ENCODE measurements at places on chromosomes 5 and 9. TPM values are rescaled to one million over a fixed set of nuclear protein-coding genes. Genes with fewer than 3 reads are reported as not detected.

The GABRP gene
- not detected for polyA plus RNA-seq

The ARL14EPL gene
- polyA plus RNA-seq, result 0.17 TPM

DNA sequence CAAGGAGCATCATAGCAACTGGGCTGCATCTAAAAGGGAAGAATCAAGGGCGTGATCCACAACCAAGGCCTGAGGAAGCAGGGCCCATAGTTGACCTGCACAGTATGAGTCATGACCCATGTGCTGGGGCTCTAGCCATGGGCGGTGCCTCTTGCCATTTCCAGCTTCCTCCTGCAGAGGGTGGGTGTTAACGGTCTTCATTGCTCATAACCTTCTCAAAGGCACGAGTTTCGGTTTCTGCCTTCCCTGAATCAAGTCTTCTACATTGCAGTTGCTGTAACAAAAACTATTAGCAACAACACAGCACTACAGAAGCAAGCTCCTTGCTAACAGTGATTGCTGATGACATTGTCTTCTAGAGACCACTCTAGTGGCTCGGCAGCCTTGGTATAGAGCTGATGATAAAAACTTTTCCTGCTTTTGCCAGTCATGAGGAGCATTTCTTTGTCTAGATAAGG lies 66.9 kb downstream of the CTSL start:
- DNase-seq, result no peak

DNA sequence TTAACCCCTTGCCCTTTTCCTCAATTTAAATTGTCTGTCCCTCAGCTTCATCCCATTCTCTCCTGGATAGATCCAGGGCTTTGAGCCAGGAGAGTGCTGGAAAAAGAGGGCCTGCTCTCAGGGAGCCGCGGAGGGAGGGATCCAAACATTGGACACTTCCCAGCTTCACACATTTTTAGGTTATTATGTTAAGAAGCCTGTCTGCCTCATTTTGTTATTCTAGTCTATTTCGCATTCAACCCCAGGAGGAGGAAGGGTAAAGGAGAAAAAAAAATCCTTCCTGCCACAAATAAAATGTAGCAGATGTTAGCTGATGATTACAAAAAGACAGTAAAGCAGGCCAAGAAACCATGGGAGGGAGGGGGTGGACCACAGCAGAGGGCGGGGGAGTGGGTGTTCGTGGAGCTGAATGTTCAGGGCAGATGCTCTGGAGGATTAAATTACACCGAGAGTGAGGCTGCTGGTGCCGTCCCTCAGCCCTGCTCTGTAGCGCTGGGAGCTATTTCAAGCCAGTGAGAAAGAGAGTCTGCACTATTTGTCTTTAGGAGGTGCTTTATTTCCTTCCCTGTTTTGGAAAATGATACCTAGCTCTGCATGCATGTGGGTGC lies 60.6 kb upstream of the ZFR start:
- no peak for DNase-seq

DNA sequence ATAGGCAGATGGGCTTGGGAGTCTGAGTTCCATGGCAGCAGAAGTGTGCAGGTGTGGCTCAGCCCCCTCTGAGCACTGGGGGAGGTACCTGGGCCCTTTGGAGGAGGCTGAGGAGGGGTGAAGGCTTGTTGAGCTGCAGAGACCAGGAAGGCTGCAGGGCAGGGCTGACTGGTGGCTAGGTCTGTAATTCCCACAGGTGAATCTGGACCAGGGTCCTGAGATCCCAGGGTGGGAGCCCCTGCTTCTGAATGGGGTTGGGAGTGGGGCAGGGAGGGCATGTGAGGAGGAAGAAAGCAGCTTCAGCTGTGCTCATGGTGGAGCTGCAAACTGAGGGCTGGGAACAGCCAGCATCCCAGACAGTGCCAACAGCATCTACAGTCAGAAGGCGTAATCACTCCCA lies 111.1 kb downstream of the CACNA1B start:
- no peak for DNase-seq

Measured in B cell (primary cell).